Renal cortex interstitium (tissue), 15 donors: ENCODE measurements at places on chromosomes 11 and 22. TPM values are rescaled to one million over a fixed set of nuclear protein-coding genes. Genes with fewer than 3 reads are reported as not detected.

C11orf86 gene
- not detected for polyA plus RNA-seq

DNA sequence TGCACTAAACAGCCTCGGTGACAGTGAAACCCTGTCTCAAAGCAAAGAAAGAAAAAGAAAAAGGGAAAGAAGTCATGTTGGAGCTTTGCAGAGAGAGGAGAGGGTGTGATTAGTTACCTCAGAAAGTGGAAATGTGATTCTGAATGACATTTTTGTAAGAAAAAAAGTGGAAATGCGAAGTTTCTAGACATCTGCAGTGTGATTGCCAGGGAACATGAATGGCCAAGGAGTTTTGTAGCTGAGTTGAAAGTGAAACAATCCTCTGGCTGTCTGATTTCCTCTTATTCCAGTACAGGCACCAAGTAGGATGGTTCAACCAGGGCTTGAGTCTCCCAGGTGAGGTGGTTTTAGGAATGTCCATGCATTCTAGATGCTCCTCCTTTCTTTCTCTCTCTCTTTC is 17.8 kb upstream of the SYVN1 start:
- DNase-seq, result no peak

DNA sequence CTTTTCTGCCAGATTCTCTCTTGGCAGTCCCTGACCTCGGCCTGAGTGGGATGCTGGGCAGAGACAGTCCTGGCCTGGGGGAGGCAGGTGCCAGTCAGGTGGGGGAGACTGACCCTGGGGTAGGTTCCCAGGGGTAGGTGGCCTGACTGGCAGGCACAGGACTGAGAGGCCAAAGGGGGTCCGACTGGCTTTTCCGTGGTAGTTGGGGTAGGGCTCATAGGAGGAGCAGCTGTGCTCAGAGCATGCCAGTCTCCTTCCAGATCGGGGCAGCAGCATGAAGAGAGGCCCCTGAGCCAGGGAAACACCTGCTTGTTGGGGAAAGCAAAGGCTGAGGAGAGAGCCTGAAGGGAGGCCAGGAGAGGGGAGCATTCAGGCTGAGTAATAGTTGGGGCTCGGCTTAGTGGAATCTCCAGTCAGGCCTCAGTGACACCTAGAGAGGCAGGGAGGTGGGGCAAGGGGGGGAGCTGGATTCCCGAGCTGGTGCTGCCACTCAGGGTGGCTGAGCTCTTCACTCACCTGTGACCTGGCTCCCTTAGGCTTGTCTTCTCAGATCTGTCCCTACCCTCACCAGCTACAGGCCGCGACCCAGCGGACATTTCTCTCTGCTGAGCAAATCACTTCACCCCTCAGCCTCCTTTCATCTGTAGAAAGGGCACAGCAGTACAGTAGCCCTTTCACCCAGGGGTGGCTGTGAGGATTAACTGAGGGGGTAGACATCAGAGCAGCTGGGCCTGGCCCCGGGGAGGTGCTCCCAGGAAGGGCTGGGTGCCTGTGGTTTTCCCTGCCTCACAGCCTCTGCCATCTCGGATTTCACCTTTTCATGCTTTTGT is 26.2 kb downstream of the MCM5 start:
- DNase-seq, result no peak

- no peak for DNase-seq
Measured at GRCh38 chr22:39935612-39936011, 24.6 kb upstream of the TMA7B start.

- no peak for DNase-seq
Measured at GRCh38 chr22:27476318-27476717, 325.2 kb downstream of the MN1 start.

- DNase-seq, result no peak
Measured at GRCh38 chr11:3225826-3226750, 6.1 kb downstream of the MRGPRE start.
